ENCODE measurements at places on chromosomes 16 and 17.

- no peak for DNase-seq
These were observed 6.7 kb upstream of the ALDH3A2 start for GRCh38 chr17:19641687-19642372.

DNA sequence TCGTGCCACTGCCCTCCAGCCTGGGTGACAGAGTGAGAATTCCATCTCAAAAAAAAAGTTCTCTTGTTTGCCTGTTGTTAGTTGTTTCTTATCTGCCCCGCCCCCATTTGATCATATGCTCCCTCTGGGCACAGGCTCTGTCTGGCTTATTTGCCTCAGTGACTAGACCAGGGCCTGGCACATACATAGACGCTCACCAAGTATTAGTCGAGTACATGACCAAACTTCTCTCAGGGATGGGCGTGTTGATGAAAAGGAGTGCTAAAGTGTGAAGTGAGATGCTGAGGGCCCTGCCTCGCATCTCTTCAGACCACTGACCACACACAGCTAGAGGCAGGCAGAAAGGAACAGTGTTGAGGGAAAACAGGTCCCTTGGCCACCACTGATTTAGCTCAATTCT lies 3.3 kb upstream of the HELZ start:
- DNase-seq: no peak

DNA sequence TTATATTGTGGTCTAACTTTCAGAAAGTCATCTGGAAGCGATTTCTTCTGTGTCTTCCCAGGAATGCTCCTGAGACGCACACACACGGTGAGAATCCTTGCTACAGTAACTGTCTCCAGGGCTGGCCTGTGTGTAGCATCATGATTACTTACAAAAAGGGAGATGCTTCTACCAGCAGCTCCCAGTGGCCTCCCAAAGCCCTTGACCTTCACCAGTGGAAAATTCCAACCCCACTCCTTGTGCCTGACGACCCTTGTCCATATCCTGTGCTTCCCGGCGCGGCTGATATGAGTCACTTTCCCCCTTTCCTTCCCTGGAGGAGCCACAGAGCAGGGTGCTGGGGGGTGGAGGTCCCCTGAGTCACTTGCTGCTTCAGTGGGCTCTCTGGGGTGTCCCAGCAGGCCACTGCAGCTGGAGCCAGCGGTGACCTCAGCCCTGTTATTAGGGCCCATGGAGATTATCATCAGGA lies 22.1 kb upstream of the NAT9 start:
- DNase-seq: no peak

GRCh38 chr17:31556969-31557645 lies 165.6 kb downstream of the RAB11FIP4 start:
- no peak for DNase-seq

- DNase-seq: no peak
These were observed 16.0 kb upstream of the NUDT16L1 start for GRCh38 chr16:4677390-4677789.

GRCh38 chr17:65902155-65902554 lies 289.8 kb downstream of the CEP112 start:
- no peak for DNase-seq

DNA sequence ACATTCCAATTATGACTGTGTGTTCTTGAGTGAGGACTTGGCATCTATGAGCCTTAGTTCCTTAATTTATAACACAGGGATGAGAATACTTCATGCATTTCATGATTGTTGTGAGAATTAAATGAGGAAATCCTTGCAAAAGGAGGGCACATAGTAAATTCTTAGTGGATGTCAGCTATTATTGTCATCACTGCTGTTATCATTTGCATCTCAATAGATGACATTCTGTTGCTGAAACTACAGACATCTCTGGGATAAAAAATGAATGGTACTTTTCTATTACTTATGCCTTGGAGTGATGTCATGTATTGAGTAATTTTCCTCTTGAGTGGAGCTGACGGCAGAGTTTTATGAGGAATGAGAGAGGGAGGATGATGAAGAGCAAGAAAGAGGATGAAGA lies 184.4 kb upstream of the CDH11 start:
- DNase-seq: no peak

GRCh38 chr17:80424261-80424660 lies 9.3 kb downstream of the ENDOV start:
- DNase-seq: no peak

DNA sequence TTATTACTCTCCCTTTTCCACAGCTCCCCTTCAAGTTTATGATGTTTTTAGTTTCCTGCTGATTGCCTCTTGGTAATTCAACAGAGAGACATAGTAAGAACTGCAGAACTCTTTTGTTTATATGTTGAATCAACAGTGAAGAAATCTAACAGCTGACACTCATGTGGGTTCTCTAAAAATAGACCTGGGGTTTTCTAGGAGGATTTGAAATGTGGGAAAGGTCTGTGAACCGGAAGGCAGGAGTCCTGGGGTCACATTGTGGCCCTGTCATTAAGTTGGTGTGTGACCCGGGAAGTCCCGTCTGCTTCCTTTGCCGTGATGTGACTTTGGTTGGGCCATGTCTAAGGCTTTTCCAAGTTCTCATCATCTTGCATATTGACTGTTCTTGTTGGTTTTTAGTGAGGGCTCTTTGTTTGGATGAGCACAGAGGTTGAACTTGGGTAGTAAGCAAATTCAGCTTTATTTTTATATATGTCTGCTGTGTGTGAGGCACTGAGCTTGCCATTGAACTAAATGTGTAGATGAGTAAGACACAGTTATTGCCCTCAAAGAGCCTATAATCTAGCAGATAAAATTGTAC lies 48.5 kb upstream of the HS3ST3A1 start:
- no peak for DNase-seq

- no peak for DNase-seq
These were observed 16.7 kb upstream of the TUBG2 start for GRCh38 chr17:42642336-42642735.

- DNase-seq: no peak
These were observed 607.2 kb downstream of the WWOX start for GRCh38 chr16:78706637-78707036.

DNA sequence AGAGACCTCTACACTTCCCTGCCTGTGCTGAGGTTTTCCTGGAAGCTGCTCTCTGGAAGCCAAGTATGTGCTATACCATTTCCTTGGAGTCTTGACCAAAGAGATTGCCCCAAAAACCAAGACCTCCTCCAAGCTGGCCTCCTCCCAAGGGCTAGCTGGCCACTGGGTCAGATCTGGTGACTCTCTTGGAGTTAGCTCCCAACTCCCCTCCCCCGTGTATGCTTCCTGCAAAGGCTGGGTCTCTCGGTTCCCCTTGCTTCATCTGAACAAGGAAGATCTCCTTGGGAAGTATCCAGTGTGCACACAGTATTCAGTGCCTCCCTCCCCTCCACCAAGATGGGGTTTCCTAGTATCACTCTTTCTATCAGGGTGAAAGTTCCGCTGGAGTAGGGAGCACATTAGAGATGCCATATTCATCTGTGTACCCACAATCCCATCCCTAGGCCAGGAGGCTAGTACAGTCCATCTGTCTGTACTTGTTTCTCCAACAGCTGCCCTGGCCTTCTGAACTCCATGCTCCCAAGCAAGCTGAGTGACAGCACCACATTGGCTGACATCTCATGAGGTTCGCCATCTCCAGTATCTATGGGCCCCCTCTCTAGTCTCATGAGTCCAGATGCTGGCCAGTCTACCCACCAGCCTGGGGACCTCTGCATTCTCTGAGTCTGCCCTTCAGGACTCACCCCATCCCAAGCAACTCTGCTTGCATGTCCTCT lies 3.2 kb downstream of the GAS7 start:
- DNase-seq: no peak

DNA sequence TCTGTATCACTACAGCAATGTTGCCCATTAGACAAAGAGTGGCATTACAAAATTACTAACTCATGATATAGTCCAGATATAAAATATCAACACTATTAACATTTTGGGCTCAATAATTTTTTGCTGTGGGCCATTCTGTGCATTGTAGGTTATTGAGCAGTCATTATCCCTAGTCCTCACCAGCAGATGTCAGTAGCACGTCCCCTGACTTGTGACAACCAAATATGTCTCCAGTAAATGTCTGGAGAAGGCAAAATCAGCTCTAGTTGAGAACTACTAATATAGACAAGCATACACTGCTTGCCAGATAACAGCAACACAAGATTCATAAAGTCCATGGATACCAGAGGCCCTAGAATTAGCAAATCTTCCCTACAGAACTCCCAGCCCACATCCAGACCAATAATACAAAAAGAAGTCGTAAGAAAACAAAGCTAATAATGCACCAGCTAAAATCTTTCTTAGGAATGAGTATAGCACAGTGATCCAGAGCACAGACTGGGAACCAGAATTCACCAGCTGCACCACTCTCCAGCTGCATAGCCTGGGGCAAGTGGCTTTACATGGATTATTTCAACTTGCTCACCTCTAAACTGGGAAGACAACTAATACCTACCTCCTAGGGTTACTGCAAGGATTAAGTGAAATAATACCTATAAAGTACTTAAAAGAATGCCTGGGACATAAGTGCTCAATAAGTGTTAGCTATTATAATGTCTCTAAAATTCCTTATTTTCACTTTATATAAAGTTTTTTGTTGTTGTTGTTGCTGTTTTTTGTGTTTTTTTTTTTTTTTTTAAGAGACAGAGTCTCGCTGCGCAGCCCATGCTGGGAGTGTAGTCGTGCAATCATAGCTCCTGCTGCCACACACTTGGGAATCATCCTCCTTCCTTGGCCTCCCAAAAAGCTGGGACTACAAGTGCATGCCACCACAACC lies 23.7 kb downstream of the HELZ start:
- no peak for DNase-seq

- no peak for DNase-seq
These were observed 27.9 kb upstream of the CPHXL start for GRCh38 chr16:75754141-75754540.

DNA sequence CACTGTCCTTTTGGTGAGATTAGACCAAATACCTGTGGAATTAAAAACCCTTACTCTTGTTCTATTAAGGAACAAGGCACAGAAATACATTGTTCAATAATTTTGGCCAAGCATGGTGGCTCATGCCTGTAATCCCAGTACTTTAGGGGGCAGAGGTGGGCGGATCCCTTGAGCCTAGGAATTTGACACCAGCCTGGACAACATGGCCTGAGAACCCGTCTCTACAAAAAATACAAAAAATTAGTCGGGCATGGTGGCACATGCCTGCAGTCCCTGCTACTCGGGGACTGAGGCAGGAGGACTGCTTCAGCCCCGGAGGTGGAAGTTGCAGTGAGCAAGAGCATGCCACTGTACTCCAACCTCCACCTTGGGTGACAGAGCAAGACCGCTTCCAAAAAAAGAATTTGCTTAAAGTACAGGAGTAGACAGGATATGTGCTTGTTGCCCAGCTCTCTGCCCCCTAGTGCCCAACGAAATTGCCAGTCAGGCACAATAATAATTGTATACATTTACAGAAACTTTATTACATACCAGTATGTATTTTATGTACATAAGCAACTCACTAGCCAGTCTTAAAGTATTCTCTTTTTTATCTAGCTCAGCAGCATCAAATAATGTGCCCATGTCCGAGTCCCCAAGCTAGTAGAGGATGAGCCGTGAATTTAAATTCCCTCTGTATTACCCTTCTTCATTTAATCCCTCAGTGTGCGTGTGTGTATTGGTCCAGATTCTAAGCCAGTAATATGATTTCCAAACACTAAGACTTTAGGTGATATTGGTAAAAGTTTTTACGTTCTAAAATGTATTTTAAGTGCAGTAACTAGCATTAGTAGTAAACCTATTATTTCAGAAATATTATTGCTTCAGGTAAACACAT lies 1.4 kb downstream of the THUMPD1 start:
- DNase-seq: no peak

DNA sequence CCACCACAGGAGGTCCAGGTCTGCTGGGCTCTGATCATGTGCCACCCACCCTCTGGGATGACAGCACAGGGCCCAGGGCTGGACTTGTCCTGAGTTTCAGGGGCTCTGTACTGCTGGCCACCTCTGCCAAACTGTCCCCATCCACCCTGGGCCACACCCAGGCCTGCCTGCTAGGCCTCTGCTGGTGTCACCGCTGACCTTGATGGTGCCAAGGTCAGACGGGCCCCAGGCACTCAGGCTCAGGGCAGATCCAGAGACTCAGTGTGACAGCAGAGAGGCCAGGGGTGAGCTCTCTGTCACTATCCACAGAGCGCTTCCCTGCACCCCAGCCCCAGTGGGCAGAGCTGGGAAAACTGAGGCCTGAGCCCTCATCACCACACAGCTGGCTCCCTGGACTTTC lies 75.6 kb downstream of the RMI2 start:
- no peak for DNase-seq

DNA sequence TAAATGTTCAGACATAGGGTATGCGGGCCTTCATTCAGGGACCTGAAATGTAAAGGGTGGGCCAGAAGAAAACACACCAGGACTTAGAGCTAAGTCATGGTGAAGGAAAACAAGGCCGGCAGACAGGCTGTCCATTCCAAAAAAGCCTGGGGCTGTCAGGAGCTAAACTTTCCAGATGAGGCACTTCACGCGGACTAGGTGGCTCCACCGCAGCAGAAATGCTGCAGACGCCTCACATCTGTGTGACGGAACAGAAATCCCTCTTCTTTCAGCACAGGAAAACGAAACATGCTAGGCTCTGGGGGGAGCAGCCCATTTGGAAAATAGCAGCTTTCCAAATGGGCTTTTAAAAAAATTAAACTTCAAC lies 88.7 kb downstream of the HS3ST3A1 start:
- DNase-seq: no peak

DNA sequence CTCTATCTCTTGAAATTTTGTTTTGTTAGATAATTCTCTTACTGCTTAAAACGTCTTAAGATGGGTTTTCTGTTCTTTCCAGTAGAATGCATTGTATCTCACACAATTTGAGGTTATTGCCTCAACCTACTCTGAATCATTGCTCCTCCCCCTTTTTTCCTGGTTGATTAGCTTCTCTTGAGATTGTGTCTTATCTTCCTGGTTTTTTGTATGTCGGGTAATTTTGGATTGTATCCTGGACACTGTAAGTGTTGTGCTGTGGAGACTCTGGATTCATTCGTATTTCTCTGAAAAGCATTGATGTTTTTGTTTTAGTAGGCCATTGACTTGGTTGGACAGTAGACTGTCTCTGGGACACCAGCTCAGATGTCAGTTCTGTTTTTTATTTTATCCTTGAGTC lies 26.1 kb downstream of the PRKCB start:
- no peak for DNase-seq

DNA sequence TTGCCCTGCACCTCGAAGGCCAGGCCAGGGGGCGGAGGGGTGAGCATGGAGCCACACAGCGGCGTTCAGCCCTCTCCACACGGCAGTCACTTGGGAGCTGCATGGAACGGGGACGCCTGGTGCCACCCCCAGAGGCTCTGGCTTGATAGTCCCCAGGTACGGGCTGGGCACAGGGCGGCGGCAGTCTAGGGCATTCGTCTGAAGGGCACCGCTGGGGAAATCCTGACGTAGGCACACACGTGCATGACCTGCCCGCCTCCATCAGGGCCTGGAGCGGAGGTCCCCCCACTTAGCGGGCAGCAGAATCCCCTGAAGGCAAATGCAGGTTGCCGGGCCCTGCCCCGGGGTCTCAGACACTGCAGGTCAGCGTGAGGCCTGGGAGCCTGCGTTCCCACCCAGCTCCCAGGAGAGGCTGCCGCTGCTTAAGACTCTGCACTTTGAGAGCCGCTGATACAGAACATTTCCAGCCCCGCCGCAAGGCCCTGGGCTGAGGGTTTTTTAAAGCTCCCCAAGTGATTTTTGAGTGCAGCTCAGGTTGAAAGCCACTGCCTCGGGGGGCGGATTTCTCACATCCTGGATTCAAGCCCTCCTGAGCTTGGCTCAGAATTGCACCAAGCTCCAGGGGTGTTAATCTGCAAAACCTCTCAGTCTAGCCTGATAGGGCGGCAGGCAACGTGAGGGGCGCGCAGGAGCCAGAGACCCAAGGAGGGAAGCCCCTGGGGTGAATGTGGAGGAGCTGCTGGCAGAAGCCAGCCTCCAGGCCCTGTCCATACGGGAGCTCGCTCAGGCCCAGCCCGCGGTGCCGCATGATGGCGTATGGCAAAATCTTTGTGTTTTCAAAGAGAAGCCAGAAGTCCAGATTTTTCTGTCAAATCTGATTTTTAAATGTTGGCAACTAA lies 182.3 kb upstream of the GSE1 start:
- no peak for DNase-seq

All from activated gamma-delta T cell (primary cell).